Left ventricle myocardium inferior (tissue), 1 donor: ENCODE measurements at places on chromosomes 13 and 19. TPM values are rescaled to one million over a fixed set of nuclear protein-coding genes. Genes with fewer than 3 reads are reported as not detected.

The SLC25A30 gene
- total RNA-seq = 175 TPM

The ONECUT3 gene
- total RNA-seq = not detected

The MADCAM1 gene
- 0.22 TPM for total RNA-seq

The MBD3L2 gene
- total RNA-seq = not detected

The FXYD1 gene
- total RNA-seq = 509 TPM
